Left renal cortex interstitium (tissue), 4 donors: ENCODE measurements at places on chromosomes 7 and 10.

DNA sequence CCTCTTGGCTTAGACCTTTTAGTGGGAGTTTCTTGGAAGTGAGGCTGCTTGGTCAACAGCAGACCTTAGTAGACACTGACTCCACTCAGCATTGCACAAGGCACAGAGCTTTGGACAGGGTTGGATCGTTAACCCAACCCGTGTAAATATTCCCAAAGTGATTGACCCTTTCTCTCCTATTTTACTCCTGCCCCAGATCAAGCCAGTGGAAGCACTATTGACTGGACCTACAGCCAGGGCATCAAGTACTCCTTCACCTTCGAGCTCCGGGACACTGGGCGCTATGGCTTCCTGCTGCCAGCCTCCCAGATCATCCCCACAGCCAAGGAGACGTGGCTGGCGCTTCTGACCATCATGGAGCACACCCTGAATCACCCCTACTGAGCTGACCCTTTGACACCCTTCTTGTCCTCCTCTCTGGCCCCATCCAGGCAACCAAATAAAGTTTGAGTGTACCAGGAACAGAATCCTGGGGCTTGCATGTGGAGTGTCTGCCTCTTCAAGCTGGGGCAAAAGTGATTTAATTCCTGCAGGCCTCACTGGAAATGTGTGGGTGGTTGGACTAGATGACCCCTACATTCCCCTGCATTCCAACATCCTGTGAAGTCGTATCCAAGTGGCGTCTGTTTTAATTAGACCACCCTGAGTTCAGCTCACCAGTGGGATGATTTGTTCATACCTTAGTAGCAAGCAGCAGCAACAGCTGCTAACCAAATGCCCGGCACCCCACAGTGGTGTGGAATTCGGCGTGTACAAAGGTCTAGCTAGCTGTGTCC, 7.5 kb downstream of the CPA1 start:
- no peak for DNase-seq

- no peak for DNase-seq
Measured at GRCh38 chr7:148672041-148672440, 26.7 kb upstream of the CUL1 start.

DNA sequence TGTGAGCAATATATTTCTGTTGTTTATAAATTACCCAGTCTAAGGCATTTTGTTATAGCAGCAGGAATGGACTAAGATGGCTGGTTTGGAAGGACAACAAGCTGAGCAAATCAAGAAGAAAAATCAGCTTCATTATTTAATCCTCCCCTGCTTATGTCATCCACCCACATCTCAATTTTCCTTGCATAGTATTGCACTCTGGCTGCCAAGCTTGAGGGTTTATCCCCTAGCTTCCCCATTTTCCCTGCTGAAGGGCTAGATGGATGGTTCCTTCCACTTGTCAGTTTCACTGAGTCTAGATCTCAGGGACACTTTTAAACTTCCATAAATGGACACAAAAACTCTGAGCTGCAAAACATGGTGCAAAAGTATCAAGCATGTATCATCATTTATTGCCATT, 75.2 kb upstream of the LAMB4 start:
- no peak for DNase-seq

- no peak for DNase-seq
Measured at GRCh38 chr7:94087664-94088352, 83.7 kb upstream of the BET1 start.

DNA sequence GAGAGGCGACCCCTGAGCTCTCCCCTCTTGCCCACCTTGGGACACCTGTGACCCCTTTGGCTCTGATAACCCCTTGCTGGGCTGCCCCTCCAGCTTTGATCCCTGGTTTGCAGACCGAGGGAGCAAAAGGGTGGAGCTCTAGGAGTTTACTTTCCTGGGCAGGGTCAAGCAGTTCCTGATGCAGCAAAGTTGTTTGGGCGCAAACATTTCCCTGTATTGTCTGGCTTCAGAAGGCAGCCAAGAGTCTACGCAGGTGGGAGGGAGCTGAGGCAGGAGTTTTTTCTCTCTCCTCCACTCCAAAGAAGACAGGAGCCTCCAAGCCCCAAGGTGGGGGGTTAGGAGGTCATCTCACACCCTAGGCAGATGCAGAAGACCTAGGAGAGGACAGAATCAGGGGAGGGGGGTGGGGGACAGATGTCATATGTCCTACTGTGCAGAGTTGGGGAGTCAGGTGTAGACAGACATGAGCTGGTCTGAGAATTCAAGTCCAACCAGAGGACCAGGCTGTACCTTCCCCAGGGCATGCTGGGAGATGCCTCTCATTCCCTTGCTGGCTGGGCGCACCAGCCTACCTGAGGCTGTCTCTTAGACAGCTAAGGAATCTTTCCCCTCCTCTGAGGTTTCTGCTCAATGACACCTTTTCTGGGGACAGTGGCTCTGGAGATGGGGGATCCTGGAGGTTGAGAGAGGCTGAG, 20.5 kb downstream of the TMEM270 start:
- no peak for DNase-seq

- no peak for DNase-seq
Measured at GRCh38 chr10:131908151-131908550, 7.3 kb downstream of the PPP2R2D start.

GRCh38 chr10:1100691-1101368, 44.6 kb downstream of the WDR37 start:
- DNase-seq: no peak

GRCh38 chr10:74855027-74855426, 28.6 kb downstream of the KAT6B start:
- DNase-seq: no peak

GRCh38 chr7:129831424-129832058, 121.2 kb downstream of the UBE2H start:
- peak; percentile 59 for DNase-seq

- DNase-seq: no peak
Measured at GRCh38 chr7:105502173-105502572, 19.9 kb downstream of the PUS7 start.

DNA sequence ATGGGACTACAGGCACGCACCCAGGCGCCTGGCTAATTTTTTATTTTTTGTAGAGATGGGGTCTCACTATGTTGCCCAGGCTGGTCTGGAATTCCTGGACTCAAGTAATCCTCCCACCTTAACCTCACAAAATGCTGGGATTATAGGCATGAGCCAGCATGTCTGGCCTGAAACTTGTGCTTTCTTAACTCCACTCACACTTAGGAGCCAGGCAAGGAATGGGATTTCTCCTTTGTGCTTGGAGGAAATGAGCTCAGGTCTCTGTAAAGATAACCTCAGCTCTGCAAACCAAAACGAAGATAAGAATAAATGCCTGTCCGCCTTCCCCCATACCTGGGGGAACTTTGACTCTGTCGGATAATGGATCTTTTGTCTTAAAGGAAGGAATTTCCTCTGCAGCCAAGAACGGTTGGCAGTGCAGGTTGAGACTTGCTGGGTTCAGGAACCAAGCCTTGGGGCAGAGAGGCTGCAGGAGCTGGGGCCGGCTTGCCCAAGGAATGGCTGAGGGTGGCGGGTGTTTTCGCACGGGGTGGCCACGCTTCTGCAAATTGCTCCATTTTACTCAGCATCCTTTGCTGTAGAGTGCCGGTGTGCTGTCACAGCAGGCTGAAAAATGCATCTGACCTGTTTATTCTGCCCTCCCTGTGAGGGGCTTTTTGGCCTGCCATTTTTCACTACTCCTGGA, 174.2 kb downstream of the KIAA1217 start:
- DNase-seq: no peak

GRCh38 chr10:67239864-67240497, 314.1 kb downstream of the LRRTM3 start:
- DNase-seq: no peak

- DNase-seq: no peak
Measured at GRCh38 chr7:66015440-66016130, 33.6 kb upstream of the GUSB start.

- DNase-seq: no peak
Measured at GRCh38 chr7:149692557-149692982, 80.8 kb downstream of the ZNF467 start.

GRCh38 chr7:158028290-158028941, 559.2 kb downstream of the PTPRN2 start:
- no peak for DNase-seq

- DNase-seq: no peak
Measured at GRCh38 chr10:8691498-8692017, 637.1 kb downstream of the GATA3 start.

DNA sequence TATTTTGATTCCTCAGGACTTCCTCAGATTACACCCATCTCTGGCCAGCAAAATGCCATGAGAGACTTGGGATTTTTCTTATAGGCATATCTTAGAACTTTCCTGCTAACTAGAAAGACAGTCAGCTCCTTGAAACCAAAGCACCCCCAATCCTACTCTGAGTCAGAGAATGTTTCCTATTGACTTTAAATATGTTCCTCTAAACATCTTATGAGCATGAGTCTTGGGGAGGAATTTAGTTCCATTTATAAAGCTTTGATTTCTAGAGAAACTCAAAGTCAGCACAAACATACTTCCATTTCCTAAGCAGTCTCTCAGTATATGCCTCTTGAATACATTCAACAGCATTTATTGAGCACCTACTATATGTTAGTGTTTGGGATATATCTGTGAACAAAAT, 128.5 kb downstream of the INHBA start:
- DNase-seq: no peak

DNA sequence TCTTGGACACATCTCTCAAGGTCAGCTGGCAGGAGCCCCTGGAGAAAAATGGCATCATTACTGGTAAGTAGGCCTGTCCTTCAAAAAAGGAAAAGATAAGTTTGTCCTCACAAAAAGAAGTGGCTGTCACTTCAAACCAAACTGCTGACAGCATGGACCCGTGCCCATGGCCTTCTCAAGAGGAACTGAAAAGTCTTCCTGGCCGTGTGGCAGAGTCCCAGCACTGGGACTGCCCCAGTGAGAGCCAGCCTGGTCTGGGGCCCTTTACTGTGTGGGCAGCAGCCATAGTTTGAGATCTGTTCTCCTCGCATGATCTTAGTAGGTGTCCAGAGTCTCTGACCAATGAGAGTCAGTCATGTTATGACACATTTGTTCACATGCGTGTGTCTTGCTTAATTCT, 614.2 kb upstream of the FOXK1 start:
- DNase-seq: no peak

- DNase-seq: no peak
Measured at GRCh38 chr10:119283387-119283786, 76.0 kb downstream of the GRK5 start.

DNA sequence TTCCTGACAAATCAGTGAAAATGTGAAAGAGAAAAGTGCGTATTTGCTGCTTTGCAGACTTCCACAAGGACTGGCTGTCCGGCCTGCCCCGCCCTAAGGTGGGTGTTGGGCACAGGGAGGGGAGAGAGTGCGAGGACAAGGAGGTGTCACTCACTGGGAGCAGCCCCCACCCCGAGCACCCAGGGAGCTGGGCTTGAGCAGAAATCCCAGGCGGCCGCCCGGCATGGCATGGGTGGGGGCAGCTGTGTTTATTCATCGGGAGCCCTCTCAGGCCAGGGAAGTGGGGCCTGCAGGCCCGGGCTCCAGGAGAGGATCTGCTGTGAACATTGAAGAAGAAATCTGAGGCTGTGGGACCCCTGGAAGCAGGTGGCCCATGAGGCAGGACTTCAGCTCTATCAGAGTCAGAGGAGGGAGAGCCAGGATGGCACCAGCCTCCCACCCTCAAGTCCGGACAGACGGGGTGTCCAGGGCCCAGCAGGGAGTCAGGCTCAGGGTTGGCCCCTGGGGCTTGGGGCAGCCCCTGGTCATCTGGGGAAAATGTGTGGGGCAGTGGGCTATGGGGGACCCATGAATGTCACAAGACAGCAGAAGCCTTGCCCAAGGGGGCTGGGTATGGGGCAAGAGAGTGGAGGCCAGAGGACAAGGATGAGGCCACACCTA, 164.4 kb upstream of the PPP2R2D start:
- no peak for DNase-seq
